H4 (cell line): ENCODE measurements at places on chromosomes 7 and 10. TPM values are rescaled to one million over a fixed set of nuclear protein-coding genes. Genes with fewer than 3 reads are reported as not detected.

DNA sequence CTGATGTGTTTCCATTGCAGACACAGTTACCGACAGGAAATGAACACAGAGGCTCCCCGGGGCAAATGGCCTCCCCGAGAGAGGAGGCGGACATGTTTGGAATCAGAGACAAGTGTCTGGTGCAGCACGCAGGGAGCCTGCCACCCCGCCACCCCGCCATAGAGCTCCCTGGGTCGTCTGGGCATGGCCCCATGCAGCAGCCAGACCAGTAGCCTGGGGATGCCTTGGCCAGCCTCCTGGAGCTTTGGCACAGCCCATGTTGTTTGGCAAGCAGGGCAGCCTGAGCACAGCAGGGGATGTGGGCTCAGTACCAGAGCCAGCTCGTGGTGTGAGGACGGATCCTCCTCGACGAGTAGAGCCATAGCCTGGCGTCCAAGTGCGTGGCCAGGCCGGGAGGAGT is 80.8 kb downstream of the NKX6-2 start:
- DNase-seq, result no peak

DNA sequence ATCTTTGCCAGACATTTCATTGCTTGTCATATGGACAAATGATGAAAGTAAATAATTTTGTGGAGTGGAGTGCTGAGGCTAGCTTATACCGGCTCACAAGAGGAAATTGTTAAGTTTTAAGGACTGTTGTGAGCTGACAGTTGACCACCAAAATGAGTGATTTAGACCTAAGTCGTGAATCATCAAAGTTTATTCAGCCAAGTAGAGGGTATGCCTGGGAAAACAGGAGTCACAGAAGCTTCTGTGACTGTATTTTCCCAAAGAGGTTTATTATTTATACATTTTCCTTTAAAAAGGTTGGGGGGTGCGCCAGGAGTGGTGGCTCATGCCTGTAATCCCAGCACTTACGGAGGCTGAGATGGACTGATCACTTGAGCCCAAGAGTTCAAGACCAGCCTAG is 21.8 kb downstream of the MRPS24 start:
- DNase-seq, result no peak

GRCh38 chr7:116985575-116985974 is 32.3 kb downstream of the ST7 start:
- DNase-seq, result no peak

GRCh38 chr7:32879460-32879859 is 12.1 kb downstream of the KBTBD2 start:
- DNase-seq, result peak; percentile 36

- DNase-seq, result no peak
Measured at GRCh38 chr7:128812514-128813168, 17.6 kb upstream of the FLNC start.

DNA sequence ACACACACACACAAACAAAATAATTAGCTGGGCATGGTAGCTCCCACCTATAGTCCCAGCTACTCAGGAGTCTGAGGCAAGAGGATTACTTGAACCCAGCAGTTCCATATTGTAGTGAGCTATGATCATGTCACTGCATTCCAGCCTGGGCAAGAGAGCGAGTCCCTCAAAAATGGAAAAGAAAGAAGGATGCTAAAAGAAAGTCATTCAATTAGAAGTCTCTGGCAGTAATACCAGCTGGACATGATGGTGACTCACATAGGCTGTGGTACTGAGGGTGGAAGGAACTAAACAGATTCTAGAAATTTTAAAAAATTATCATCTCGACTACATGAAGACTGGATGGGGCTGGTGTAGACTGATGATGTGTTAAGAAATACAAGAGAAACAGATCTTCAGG is 385.3 kb downstream of the ETV1 start:
- DNase-seq, result no peak

DNA sequence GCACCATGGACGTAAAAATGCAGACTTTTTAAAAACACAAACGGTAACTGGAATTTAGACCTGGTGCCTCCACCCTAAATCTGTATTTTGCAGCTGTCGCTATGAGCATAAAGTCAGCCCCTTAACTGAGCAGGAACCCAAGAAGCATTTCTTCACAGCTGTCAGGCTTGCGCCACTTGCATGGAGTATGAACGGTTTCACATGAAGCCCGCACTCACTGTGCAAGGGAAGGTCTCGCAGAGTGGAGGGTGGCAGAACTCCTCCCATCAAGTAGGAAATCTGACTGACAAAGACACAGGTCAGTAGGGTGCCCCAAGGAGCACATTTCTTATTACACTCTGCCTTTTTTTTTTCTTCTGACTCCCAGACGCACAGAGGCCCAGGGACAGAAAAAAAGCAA is 58.5 kb downstream of the ELMO1 start:
- no peak for DNase-seq

DNA sequence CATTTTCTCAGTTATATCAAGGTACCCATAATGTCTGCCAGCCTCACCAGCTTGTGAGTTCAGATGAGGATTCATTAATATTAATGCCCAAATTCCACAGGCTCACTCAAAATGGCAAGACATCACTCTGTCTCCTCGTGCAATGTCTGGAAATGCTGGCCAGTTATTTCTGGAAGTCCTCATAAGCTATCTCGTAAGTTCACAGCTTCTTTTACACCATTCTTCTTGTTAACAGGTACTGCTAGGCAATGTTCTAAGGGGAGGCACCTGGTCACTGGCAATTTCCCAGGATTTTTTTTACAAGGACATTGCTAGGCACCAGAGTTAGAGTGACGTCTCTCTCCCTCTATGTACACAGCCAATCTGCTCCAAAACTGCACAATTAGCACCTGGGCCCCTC is 80.2 kb upstream of the SEMA3C start:
- no peak for DNase-seq

GRCh38 chr10:11885437-11886137 is 62.4 kb downstream of the PROSER2 start:
- no peak for DNase-seq

DNA sequence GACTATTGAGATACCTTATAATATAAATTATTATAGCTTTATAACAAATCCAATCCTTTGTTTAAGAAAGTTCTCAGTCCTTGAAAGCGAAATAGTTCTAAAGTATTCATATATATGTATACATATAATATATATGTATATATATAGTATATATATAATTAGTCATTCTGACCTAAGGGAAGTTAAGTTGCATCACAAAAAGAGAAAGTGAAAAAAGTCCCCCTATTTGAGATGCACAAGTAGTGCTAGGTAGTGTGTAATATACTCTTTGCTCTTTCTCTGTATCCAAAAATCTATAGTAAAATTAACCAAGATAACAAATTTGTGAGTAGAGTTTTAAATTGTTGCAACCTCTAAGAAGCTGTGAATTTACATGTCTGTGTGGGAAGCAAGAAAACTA is 13.3 kb upstream of the IFIT1B start:
- DNase-seq, result no peak

DNA sequence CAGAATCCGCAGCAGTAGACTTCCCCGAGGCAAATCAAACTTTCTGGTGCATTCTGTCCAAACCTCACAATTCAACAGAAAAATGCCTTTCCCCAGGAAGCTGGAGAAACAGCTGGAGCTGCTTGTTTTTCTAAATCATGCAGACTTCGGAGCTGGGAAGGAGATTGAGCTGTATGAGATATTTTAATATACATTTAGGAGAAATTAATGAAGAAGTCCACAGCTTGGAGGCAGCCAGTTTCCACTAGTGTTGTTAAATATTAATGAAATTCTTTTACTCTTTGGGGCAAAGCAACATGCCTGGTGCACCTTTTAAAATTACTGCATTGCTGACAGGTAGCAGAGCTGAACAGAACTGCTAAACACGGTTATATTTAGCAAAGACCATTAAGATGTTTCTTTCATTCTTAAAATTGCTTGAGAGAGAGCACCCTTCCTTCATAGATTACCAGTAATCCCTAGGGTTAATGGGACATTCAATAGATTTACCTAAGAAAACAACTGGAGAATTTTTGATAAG is 566.4 kb downstream of the SORCS3 start:
- no peak for DNase-seq

DNA sequence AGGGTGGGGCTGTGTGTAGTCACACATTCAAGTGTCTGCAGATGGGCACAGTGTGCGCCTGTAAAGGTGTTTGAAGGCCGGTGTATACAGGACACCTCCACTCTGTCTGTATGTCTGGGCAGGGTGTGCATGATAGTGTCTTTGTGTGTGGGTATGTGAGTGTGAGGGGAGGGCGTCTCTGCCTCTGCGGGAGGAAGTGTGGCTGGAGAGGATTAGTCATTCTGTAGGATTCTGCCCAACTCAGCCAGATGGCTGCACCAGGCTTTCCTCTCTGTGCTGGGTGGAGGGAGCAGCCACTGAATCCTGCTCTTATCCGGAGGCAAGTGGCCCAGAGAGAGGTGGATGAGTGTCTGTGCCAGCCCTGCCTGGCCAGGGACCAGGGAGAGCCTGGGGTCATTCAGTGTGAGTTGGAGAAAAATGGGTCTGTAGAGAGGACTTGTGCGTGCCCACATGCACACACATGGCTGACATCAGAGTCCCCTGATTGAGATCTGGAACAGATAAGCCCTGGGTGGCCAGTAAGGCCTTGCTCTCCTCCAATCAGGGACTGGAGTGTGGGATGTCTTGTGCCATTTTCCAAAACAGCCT is 1.7 kb downstream of the SFXN3 start:
- peak; percentile 91 for DNase-seq

GRCh38 chr10:125062914-125063230 is 97.5 kb downstream of the CTBP2 start:
- DNase-seq, result no peak

- DNase-seq, result no peak
Measured at GRCh38 chr10:43042503-43043341, 34.1 kb upstream of the RET start.

DNA sequence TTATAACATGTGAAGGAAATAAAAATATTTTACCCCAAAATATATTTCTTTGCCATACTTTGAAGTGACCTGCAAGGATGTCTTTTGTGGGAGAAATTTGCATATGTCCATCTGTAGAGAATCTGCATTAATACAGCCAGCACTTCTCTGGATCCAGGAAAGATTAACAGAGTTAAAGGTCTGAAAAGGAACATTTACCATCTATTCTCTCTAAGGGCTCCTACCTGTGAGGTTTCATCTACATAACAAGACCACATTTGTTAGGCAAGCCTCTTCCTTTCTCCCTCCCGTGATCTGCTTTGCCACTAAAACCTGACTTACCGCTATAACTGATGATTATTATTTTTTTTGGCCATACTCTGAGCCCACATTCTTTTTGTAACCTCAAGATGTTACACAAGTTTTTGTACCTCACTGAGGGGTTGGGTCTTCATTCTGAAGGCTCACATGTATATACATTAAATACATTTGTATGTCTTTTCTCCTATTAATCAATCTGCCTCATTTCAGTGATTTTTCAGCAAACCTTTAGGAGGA is 129.4 kb downstream of the AKR1D1 start:
- DNase-seq, result no peak

GRCh38 chr10:132788831-132789219 is 2.9 kb upstream of the NKX6-2 start:
- DNase-seq, result no peak

DNA sequence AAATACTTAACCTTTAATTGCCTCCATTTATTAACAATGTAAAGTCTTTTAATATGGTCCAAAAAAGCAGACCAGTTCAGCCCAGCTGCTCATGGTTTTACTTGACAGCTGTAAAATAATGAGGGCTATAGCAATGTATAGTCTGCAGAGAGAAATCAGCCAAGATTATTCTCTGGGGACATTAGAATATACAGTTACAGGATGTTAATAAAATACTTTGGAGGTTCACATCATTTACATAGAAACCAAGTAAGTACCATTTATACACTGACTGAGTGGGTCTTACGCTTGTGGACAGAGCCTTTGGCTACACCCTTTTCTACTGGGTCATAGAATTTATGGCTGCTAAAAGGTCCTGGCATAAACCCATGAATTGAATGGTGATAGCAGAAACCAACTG is 340.7 kb upstream of the CELF2 start:
- DNase-seq, result no peak

- no peak for DNase-seq
Measured at GRCh38 chr7:135151132-135151531, 3.3 kb downstream of the TMEM140 start.

GRCh38 chr7:47636081-47636432 is 54.1 kb upstream of the TNS3 start:
- no peak for DNase-seq

DNA sequence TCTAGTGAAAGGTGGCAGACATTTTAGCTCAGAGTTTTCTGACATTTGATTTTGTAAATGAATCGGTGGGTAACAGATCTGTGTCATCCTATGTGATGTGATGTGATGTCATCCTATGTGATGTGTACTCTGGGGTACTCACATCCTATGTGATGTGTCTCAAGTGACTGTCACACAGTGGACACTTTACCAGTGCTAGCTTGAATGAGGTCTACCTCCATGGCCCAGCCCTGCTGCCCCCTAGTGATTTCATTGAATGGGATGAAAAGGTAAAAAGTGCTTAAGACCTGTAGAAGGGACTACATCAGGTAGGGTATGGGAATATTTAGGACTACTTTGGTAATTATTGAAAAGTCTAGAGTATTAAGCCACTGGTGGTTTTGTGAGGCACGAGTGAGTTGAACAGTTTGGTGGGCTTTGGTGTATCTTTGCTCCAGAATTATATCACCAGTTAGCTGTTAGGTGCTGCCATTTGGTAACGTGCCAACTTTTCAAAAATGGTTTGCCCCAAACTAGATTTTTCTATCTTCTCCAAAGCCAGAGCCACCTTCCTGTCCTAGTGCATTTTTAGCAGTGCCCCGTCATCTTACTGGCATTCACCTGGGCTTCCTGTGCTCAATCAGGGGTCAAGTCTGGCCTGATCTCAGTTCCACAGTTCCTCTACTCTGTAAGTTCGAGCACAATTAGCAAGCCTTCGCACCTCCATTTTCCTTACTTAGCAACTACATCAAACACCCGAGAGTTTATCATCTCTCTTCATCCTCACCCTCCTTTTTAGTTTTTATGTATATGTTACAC is 9.7 kb downstream of the EIF4H start:
- no peak for DNase-seq

GRCh38 chr10:86830043-86830591 is 73.7 kb downstream of the BMPR1A start:
- no peak for DNase-seq

DNA sequence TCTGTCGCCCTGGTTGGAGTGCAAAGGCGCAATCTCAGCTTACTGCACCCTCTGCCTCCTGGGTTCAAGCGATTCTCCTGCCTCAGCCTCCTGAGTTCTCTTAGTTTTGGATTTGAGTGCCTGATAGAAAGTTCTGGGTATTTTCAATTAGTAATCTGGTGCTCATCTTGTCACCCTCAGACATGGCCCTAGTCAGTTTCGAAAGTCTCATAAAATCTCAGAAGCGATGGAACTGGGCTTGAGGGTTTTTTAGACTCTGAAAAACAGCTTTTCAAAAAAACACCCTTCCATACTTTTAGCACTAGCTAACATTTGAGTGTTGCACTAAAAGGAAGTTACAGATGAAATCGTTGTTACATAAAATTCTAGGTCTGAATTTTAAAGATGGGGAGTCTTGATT is 9.4 kb upstream of the PIP4K2A start:
- DNase-seq, result no peak

- no peak for DNase-seq
Measured at GRCh38 chr7:113000316-113001020, 86.2 kb downstream of the GPR85 start.

The ALDH18A1 gene
- 78.3 and 80.4 TPM in 2 replicates for total RNA-seq

The ENTPD1 gene
- total RNA-seq, result 0.12 TPM in 1 of 2 replicates, not detected in the other

The PIK3AP1 gene
- total RNA-seq, result 0.43 TPM in 1 of 2 replicates, not detected in the other

The ABCC2 gene
- total RNA-seq, result 2.1 and 4.0 TPM in 2 replicates

The CDK13 gene
- 50.1 and 51.7 TPM in 2 replicates for total RNA-seq

The ARHGAP22 gene
- total RNA-seq, result 2.1 and 6.3 TPM in 2 replicates

The HABP2 gene
- total RNA-seq, result not detected in 2 replicates

The GDF2 gene
- not detected in 2 replicates for total RNA-seq

The GRID1 gene
- total RNA-seq, result 1.7 and 2.4 TPM in 2 replicates

The PRF1 gene
- total RNA-seq, result not detected in 2 replicates

The ITPRID1 gene
- 0.39 TPM in 1 of 2 replicates, not detected in the other for total RNA-seq

The PRPF18 gene
- 15.1 and 18.1 TPM in 2 replicates for total RNA-seq

The LRRC4 gene
- total RNA-seq, result not detected in 2 replicates

The UPK3BL1 gene
- total RNA-seq, result 0.27 and 7.2 TPM in 2 replicates

The ERVW-1 gene
- total RNA-seq, result not detected in 2 replicates
